ENCODE measurements at places on chromosomes 6 and 20.

DNA sequence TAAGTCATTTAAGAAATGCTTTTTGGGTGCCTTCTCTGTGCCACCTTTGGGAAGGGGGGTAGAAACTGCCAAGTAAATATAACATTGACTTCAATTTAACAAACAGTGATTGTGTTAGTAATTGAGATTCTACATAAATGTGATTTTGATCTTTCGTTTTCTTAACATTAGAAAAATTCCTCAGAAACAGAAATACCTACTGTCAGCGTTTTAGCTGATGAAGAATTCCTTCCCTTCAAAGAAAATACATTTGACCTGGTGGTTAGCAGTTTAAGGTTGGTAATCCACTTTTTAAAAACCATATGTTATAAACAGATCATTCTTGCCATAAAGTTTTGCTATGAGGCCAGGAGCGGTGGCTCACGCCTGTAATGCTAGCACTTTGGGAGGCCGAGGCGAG is 9.8 kb downstream of the NDUFAF5 start:
- DNase-seq = no peak

DNA sequence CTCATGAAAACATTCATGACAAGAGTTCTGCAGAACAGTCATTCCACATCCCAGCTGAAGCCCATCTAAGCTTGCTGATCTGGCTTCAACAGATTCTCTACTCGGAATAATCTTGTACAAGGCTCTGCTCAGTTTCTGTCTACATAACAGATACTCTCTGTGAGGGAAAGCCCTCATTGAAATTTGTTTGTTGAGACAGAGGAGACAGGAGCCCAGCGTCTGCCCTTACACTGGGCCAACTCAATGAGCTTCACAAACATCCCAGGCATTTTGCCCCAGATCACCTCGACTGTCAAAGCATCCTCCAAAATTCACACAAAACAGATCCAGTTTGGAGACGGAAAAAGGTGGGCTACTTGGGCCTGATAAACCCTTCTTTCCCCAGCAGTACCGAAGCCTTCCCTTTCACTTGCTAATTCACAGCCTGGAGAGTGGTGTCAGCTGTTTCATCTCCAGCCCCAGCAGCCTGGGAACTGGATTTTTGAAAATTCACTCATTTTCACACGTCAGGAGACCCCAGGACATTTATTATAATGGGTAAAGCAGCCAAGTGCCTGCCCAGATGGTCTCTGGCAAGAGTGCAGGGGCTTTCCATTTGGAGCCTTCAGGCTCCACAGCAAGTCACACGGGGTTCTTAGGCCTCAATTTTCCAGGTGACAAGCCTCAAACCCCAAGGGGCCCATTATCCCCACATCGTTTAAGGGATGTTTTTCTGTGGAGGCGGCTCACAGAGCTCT is 7.3 kb downstream of the CCDC167 start:
- DNase-seq = no peak

- no peak for DNase-seq
Observed at GRCh38 chr6:158338311-158339112, 26.2 kb downstream of the TULP4 start.

DNA sequence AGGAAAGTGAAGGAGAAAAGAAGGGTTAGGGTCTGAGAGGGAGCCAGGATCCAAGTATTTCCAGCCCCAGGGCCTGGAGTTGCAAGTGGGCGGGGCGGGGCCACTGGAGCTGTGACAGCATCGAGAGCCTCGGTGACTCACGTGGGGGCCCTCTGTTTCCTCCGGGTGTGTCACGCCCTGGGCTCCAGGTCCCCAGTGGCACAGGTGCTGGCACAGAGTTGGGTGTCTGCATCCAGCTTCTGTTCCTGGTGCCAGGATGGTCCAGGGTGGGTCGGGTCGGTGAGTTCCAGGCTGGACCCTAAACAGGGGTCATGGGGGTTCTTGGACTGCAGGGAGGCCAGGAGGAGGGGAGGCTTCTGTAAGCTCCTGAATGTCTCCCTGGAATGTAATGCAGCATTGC is 16.7 kb downstream of the RAET1L start:
- DNase-seq = peak; percentile 32

DNA sequence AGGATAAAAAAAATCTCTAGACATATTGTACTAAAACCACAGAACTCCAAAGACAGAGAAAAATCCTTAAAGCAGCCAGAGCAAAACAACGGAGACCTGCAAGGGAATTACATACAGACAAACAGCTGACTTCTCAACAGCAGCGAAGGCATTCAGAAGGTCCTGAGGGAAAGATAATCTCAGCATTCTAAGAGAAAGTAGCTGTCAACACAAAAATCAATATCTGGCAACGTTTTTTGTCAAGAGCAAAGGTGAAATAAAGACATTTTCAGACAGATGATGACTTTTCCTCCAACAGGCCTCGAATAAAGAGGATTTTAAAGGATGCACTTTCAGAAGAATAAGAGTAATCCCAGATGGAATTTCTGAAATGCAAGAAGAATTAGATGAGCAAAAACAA is 6.1 kb upstream of the SCGN start:
- no peak for DNase-seq

DNA sequence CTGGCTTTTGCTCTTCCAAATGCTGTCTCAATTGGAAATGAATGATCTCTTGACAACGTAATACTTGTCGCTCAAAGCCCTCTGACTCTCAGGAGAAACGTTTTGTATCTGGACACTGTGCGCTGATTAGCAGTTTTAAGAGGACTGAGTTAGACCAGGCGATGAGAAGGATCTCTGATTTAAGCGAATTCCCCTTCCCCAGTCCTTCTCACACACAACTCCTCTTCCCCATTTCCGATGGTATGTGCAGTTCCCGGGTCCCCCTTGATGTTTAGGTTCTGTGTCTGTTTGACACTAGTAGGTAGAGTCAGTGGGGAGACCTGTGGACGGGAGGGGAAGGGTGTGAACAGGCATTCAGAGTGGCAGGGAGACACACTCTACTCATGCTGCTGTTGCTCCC is 2.5 kb downstream of the ZDHHC14 start:
- no peak for DNase-seq

DNA sequence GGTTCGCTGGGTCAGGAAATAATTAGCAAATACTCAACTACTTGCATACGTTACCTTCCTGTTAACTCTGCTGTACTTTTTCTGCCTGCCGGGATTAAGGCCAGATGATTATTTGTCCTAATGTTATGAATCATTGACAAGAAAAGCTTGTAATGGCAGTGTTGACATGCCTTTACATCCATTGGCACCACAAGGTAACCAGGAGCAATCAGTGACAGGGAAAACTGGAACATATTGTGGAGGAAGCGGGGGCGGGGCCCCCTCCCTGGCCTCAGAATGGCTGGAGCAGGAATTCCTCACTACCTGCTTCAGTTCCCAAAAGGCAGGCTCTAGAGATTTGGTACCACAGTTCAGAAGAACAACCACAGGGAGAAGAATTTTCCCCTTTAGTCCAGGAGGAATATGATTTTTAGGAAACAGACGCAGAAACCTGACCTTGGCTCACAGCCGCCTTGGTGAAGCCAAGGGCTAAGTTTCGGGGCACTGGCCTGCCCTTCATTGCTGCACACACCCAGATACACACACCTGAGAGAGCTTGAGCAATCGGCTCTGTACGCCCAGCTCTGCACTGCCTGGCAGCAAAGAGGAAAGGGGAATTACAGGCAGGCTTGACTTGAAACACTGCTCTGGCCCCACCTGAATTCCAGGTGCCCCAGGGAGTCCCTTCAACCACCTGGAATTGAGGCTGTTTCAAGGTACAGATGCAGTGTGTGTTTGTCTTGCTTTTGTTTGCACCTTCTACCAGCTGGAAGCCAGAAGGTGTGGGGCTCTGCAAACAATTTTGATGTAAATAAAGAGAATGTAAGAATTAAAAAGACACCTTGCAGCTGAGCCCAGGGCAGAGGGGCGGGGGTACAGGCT is 89.8 kb downstream of the MYB start:
- DNase-seq = no peak

- DNase-seq = no peak
Observed at GRCh38 chr6:114651611-114652010, 308.8 kb upstream of the HS3ST5 start.

- DNase-seq = no peak
Observed at GRCh38 chr6:12363651-12364381, 73.7 kb downstream of the EDN1 start.

GRCh38 chr20:35318502-35319157 is 26.4 kb upstream of the FAM83C start:
- DNase-seq = peak; percentile 98

DNA sequence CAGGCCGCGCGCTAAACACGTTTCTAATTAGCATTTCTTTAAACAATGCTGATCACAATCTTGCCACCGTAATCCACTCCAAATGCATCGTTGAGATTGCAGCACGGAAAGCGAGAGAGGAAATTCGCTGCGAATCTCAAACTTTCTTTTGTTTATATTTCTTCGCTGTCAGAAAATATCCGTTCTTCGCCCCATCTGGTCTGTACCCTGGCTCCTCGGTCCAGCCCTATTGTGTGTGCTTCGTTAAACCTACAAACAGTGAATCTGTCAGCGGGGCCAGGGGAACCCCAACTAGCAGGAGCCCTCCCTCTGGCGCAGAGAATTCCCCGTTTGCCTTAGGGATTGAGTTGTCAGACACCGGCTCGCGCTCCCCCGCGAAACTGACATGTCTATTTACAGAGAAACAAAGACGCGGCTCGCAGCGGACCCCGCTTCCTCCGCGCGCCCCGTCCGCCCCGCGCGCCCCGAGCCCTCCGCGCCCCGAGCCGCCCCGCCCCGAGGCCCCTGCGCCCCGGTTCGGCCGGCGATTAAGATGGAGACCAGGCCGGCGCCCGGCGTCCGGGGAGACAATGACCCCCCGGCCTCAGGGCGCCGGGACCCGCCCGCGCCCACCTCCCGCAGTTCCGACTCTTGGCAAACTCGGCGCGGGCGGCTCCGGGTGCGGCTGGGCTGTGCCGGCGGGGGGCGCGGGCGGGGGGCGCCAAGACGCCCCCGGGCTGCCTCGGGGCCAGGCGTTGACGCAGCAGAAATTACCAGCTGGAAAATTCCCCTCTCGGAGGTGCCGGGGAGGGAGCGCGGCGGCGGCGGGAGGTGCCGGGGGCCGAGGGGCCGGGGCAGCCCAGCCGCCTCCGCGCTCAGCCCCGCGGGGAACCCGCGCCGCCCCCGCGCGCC is 874 bp downstream of the ZBTB46 start:
- no peak for DNase-seq

DNA sequence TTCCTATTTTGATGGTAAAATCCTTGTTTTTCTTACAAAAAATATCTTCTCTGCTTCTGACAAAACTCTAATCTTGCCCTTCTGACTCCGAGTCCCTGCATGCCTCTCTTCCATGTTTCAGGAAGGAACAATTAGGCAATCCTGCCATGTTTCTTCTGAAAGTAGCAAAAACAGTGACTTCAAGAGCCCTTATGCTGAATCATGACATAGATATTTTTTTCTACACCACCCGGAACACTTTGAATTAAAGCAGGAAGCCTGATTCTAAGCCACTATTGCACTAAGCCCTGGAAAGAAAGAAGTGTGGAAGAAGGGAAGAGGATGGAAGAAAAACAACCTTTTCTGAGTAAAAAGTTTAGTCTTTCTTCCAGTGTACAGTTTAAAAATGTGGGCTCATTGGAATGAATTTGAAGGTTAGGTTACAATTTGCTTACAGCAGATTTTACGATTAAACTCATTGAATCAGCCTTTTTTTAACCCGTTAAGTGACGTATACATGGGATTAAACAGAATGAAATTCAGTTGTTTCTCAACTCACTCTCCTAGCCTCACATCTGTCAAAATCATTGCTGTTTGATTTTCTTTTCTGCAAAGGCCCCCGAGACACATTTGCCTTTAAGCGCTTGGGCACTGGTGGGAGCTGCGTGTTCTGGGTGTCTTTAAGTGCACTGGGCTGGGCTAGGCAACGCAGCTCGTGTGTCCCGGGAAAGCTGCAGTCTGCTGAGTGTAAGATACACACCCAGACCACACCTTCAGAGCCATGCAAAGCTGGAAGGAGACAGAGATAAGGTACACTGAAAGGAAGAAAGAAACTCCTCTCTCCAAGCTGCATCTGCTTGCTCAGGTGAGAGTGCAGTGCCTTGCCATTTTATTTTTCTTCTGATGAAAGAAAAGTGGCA is 159.4 kb upstream of the CITED2 start:
- peak; percentile 83 for DNase-seq

DNA sequence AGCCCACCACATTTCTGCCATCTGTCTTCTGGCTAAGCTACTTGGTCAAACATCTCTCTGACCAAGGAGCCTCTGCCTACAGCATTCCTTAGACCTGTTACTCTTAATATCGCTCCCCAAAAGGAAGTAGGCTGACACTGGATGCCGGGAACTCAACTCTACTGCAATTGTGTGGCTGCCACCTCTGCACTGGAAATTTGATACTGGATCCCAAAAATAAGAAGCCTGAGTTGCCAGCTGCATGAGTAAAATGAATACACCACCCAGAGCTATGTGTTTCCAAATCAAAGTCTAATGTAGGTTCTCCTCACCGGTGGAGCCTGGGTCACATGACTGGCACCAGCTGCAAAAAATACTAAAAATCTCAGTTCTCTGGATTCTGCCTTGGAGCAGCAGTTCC is 36.9 kb downstream of the UNC5CL start:
- DNase-seq = no peak

GRCh38 chr20:33566781-33567603 is 77.1 kb downstream of the CBFA2T2 start:
- no peak for DNase-seq

DNA sequence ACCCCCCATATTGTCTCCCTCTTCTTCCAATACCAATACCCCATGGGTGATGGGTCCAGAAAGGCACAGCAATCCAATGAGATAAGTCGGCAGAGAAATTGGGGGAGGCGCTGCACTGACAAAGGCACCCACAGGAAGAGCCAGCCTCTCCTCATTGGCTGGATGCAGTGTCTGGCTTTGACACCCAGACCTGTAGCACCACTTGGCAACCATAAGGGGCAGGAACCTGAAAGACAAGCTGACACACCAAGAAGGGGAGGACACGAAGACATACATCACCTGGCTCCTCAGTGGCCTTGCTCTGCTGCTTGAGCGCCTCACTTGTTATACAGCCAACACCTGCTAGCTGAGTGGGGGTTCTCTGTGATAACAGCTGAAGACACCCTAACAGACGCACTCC is 19.4 kb upstream of the SLC4A11 start:
- no peak for DNase-seq

DNA sequence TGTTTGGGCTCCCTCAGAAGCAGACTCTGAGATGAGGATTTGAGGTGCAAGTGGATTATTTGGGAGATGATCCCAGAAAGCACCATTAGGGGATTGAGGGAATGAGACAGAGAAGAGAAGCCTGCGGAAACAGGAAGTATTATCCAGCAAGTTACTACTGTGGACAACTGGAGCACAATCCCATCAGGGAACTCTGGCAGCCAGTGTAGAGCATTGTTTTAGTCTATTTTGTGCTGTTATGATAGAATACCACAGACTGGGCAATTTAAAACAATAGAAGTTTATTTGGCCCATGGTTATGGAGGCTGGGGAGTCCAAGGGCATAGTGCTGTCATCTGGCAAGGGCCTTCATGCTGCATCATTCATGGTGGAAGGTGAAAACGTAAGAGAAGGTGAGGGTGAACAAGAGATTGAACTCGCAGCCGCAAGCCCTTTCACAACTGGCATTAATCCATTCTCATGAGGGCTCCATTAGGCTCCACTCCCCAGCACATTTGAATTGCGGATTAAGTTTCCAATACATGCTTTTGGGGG is 43.5 kb upstream of the SLC9A8 start:
- no peak for DNase-seq

GRCh38 chr20:37940858-37941257 is 37.9 kb downstream of the VSTM2L start:
- DNase-seq = no peak

All from EL (cell line).